ENCODE measurements at places on chromosomes 16 and 17. TPM values are rescaled to one million over a fixed set of nuclear protein-coding genes. Genes with fewer than 3 reads are reported as not detected.

GRCh38 chr17:76130473-76130872, 10.6 kb downstream of the FOXJ1 start:
- DNase-seq, result no peak

- peak; percentile 8 for DNase-seq
These were observed 120.3 kb upstream of the CHMP6 start for GRCh38 chr17:80871341-80871740.

DNA sequence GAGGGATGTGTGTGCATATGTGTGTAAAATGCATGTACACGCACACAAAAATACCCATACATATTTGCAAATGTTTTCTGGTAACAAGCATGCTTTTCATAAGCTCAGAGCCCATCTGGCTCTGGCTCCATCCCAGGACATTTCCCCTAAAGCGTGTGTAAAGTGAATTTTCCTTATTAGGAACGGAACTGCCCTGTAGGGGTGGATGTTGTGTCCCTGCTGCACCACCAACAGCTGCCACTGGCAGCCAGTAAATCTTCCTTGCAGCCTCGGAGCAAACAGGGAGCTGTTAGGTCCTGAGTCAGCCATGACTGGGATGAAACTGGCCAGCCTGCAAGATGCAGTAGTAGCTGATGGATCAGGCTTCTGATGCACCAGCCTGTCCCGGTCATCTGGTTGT, 393.5 kb downstream of the UTP18 start:
- peak; percentile 24 for DNase-seq

DNA sequence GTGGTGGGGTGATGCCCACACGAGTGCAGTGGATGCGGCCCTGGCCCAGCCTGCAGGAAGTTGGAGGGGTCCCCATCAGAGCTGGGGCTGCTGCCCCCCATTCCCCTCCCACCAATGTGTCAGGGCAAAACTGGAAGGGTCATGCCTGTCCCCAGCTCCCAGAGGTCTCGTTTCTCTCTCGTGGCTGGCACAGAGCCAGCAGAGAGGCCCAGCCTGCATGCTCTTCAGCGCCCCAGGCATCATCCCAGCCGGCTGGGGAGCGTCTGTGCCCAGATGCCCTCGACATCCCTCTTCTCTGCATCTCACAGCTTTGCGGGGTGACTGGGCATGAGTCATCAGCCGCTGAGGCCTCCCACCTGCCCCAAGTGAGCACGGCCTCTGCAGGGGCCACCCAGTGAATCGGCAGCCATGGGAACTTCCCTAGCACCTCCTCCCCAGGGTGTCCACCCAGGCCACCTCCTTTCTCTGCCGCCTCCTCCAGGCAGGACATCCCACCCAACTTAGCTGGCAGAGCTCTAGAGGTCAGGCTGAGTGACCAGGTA, 9.8 kb upstream of the CSNK1D start:
- DNase-seq, result no peak

- no peak for DNase-seq
These were observed 245.0 kb downstream of the KCNJ2 start for GRCh38 chr17:70414300-70414699.

GRCh38 chr17:32258383-32259140, 7.1 kb upstream of the RHBDL3 start:
- no peak for DNase-seq

- DNase-seq, result no peak
These were observed 82.2 kb downstream of the MYO1D start for GRCh38 chr17:32794533-32795246.

DNA sequence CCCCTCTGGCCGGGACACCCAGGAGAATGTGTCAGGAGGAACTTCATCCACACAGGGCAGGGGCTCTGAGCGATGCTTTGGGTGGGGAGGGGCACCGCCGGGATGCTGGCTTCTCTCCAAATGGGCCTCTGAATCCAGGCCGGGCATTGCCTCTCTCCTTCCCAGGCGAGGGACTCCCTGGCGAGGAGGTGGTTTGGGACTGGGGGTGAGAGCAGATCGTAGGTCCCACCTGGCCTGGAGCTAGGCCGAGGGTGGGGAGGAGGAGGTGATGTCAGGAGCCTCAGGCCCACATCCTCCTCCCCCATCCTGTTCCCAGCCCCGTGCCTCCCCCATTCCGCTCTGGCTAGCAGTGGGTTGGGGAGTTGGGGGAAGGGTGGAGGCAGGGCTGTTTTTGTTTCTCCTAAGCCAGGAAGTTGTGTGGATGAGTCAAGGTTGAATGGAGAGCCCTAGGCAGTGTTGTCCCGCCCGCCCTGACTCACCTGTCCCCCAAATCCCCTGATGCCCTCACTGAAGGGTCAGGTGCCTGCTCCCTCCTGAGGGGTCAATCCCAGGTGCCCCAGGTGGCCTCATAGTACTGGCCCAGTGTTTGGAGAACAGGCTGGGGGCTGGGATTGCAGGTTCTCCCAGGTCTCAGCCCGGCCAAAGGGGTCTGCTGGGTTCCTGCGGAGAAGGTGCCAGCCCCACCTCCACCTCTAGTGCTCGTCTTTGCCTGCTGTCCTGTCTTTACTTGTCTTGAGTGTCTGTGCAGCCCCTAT, 2.8 kb downstream of the GRB7 start:
- peak; percentile 78 for DNase-seq

The MYH8 gene
- total RNA-seq, result not detected

GRCh38 chr17:82447876-82448275, 2.7 kb downstream of the CYBC1 start:
- no peak for DNase-seq

The WNT9B gene
- total RNA-seq, result 0.87 TPM

DNA sequence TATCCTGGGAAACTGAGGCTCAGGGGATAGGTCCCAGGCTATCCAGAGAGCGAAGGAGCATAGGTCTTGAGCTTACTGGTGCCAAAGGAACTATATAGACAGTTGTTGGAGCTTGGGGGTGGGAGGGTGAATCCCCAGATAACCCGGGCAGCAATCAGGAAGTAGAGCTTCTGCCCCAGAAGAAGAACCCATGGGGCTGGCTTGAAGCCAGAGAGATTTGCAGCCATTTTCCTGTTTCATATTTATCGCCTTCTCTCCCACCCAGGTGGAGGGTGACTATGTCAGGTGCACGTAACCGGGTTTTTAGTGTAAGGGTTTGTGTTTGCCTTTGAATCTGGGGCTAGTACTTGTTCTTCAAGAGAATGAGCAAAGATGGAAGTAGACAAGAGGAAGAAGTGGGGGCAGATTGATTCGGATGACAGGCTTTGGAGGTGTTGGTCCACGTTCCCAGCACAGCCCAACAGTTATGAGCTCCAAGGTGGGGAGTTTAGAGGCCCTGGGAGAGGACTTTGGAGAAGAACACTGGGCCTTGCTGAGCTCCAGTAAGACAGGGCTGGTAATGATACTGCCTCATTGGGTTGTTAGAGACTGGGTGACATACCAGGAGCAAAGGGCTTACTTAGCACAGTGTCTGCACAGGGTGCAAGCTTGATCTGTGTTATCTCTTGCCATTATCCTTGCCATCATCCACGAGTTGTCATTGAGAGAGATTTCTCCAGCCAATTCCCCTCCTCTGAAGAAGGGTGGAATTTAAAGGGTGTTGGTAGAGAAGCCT, 145.6 kb downstream of the CCDC182 start:
- no peak for DNase-seq

The KRTAP4-1 gene
- total RNA-seq, result not detected

GRCh38 chr16:87840271-87840978, 28.9 kb downstream of the SLC7A5 start:
- DNase-seq, result no peak

Measured in WTC11 (cell line).